ENCODE measurements at places on chromosomes 4 and X.
A peak's percentile ranks its signal among the peaks of the same experiment; 100 is the strongest.

GRCh38 chr4:36183232-36183631 lies 61.1 kb downstream of the ARAP2 start:
- no peak for DNase-seq

DNA sequence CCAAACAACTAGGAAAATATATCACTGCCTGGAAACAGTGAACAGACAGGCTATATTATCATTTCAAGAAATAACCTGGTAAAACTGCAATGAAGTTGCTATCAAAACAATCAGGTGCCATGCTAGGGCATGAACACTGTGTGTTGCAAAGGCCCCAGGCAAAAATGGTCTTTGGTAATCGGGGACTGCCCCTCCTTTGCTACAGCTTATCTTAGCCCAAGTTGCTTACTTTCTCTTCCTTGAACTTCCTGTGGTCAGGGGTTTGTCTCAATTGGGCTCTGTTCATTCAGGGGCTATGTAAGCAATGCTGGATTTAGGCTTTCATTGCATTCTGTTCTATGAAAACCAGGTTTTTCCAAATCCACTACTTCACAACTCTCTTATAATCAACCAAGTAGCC lies 30.4 kb downstream of the SCML1 start:
- DNase-seq, result no peak

GRCh38 chr4:109065006-109065405 lies 237.5 kb downstream of the COL25A1 start:
- DNase-seq, result no peak

GRCh38 chrX:17655211-17656034 lies 81.9 kb upstream of the SCML1 start:
- DNase-seq, result no peak

- no peak for DNase-seq
These were observed 25.2 kb downstream of the RWDD4 start for GRCh38 chr4:183633476-183634400.

DNA sequence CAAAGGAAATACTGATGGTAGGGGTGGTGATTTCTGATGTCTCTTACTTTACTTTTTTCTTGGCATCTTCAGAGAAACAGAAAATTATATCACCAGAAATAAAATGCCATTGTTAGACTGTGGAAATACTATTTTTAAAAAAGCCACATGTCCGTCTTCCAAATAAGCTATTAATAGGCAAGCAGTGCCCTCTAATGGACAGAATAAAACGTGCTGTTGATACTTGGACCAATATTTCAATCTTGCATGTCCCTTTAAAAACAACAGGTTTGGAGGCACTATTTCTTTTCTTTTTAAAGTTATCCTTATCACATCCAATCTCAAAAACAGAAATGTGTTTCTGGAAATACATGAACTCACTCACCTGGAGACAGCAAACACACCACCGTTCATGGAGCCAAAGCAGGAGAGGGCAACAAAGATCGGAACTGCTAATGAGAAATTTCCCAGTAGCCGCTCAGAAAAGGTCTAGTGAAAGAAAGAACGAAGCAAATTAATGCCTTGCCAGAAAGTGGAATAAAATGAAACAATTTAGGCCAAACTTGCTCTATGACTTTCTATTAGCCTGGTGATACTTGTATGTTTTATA lies 59.2 kb downstream of the SLC7A11 start:
- no peak for DNase-seq

DNA sequence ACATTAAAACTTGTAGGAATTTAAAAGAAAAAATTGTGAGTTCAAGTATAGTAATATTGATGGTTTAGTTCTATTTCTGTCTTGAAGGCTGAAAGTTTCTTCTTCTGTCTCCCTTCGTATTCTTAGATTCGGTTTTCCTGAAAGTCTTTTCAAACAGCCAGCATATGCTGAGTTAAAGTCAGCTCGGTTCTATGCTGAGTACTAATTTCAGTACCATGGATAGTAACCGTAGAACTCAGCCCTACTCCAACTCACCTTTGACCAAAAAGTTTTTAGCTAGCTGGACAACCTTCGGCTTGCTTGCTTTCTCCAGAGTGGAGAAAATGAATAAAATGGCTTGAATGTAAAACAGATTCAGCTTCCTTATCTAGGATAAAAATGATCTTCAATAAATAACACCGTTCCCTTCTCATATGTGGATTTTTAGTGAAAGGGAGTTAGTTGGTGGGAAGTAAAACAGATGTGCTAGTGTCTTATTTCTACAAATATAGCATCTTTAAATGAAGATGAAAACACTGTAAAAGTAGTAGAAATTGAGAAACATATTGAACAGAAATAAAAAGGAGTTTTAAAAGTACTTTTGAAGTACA lies 5.2 kb downstream of the POU4F2 start:
- no peak for DNase-seq

DNA sequence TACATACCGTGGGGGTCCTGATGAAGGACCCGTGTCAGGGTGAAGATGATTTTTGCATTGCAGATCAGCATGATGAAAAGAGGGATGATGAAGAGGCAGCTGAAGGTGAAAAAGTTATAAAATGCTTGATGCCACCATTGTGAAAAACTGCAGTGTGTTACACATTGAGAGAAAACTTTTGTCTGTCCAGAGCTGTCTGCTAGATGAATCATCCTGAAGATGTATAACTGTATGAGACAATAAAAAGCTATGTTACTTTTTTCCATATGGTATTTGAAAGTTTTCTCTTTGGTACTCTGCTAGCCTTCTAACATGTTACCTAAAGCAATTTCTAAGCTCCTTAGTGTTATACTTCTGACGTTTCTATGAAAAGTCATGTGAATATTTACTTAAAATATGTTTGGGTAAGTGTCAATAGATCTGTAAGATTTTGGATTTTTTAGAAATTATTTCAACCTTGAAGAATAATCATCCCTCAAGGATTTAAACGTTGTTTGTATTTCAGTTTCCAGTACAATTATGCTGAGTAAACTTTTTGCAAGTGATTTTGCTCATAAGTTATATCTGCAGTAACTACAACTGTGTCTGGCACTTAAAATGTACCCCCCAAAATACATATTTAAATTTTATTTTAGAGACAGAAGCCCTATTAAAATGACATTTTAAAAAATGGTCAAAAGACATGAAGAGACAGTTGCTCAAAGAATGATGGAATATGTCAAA lies 9.5 kb downstream of the GNRHR start:
- DNase-seq, result no peak

DNA sequence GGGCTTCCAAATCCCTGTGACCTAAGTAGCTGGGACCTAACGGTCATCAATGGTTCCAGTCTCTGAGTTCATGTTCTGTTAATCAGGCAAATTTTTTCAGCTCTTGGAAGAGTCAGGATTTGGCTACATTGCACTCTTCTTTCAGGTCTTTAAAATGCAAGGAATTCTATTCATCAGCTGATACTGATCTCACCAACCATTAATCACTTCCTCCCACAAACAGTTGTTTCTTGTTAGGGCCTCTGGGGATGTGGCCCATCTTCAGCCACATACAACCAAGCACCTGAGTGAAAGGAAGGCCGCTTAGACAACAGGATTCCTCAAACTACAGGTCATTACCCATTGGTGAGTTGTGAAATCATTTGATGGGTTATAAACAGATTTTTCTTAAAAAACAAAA lies 71.7 kb downstream of the FANCB start:
- DNase-seq, result no peak

GRCh38 chr4:87758270-87758669 lies 41.1 kb upstream of the IBSP start:
- DNase-seq, result no peak

GRCh38 chr4:101304916-101305315 lies 42.4 kb downstream of the PPP3CA start:
- DNase-seq, result no peak

- no peak for DNase-seq
These were observed 856.6 kb downstream of the CENPC start for GRCh38 chr4:66688674-66689073.

GRCh38 chrX:11438767-11439166 lies 145.6 kb downstream of the AMELX start:
- no peak for DNase-seq

- DNase-seq, result no peak
These were observed 10.0 kb downstream of the CNKSR2 start for GRCh38 chrX:21384178-21384577.

- no peak for DNase-seq
These were observed 174.8 kb upstream of the KLF3 start for GRCh38 chr4:38489011-38489861.

- DNase-seq, result no peak
These were observed 98.1 kb upstream of the C1GALT1C1 start for GRCh38 chrX:120727911-120728310.

DNA sequence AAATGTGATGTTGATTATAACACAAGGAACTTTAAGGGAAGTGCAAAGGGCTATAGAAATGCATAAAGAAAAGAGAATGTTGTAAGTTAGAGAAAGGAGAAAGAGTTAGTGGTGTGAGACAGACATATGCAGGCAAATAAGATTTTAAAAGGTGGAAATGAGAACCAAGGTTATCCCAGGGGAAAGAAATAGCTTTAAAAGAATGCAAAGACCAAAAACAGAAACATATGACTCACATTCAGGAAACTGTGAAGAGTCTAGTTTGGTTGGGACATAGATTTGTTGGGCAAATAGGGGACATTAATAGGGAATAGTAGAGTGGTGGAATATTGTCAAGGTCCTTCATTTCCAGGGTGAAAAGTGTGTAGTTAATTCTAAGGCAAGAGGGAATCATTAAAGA lies 52.4 kb downstream of the MAPK10 start:
- DNase-seq, result no peak

DNA sequence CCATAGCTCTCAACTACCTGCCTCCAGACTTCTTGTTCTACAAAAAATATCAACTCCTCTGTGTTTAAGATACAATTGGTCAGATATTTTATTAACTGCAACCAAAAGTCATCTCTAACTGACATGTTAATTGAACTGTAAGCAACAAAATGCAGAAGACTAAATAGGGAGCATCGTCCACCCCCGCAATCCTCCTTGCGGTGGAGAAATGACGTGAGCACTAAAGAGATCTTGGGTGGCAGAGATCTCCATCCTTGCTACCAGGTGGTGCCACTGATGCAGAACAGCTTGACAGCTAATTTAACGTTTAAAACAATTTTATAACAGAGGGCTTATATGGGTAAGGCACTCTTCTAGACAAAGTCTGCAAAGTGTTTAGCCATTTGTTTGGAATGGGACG lies 164.4 kb upstream of the FTHL17 start:
- DNase-seq, result no peak

GRCh38 chrX:19954335-19955096 lies 36.3 kb downstream of the BCLAF3 start:
- no peak for DNase-seq

GRCh38 chr4:181766061-181766548 lies 477.1 kb upstream of the TENM3 start:
- no peak for DNase-seq

DNA sequence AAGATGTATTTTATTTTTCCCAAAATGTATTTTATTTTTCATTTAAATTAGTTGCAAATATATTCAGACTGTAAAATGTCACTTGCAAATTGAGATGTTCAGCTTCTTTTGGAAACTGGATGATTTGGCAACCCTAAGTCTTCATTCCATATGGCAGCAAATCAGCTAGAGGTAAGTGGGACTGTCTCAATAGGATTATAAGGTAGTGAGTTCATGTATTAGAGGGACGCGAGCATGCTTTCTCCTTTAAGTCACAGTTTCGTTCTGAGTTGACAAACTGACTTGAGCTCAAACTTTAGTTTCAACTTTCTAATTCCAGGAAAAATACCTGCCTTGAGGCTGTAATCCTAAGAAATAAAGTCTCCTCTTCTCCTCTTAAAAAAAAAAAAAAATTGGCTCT lies 44.2 kb upstream of the TMEM131L start:
- no peak for DNase-seq

DNA sequence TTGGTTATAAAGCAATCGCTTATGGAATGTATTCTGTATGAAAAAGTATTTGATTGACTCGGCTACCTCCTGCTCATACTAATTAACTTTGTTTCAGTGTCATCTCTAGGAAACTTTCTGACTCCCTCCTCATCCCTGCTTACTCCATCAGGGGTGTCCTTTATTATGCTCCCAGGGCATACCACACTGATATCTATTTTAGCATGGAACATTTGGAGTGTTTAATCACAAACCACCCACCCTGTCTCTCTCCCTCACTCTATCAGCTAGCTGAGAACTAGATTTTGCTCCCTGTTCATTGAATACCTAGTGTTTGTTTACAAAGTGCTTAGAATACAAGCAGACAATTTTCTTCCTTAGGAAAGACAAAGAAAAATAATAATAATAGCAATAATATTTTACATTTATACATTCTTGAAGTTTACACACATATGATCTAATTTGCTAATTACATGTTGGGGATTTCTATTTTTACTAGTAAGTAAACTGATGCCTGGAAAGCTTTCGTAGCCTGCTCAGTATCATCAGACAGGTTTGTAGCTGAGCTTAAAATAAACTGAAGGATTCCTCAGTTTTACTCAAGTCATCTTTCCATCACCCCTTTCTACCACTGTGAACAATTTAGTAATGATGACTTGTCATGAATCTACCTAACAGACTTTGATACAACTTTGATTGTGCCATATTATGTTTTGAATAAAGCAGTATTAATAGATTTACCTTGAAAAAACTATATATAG lies 811.4 kb upstream of the HS3ST1 start:
- DNase-seq, result no peak

DNA sequence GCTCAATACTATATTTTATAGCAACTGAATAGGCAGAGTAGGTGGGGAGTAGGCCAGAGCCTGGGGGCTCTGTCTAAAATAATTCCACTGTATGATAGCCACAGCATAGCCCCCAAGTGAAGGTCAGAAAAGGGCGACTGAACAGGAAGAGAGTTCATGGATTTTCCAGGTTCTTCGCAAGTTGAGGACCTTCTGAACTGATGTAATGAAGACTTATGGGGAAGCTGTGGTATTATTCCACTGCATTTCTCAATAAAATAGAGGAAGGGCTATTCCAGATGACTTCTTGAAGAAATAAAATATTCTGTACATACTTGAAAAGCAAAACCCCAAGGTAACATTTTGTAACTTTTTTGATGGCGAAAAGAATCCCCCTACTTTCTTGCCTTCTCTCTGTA lies 231.4 kb upstream of the GPC4 start:
- DNase-seq, result no peak

GRCh38 chr4:152825336-152825735 lies 45.6 kb downstream of the ARFIP1 start:
- no peak for DNase-seq

GRCh38 chr4:181043486-181043885 lies 1199.7 kb upstream of the TENM3 start:
- no peak for DNase-seq

GRCh38 chr4:23163647-23164436 lies 471.1 kb downstream of the GBA3 start:
- DNase-seq, result no peak

DNA sequence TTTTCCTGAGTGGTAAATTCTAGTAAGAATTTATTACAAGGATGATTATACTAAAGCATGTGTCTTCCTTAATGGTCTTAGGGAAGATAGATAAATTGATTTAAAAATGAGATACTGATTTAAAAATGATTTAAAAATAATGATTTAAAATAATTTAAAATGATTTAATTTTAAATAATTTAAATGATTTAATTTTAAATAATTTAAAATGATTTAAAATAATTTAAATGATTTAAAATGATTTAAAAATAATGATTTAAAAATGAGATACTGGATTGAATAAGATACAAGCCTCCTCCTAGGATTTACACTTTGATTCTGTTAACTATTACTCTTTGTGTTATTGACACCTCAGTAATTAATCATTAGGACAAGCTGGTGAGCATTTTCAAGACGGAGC lies 59.0 kb downstream of the COX7B2 start:
- DNase-seq, result no peak

GRCh38 chr4:25440478-25441030 lies 63.5 kb downstream of the ANAPC4 start:
- no peak for DNase-seq

GRCh38 chrX:139932073-139932900 lies 566 bp downstream of the ATP11C start:
- DNase-seq, result peak; percentile 10

GRCh38 chr4:80963051-80963450 lies 67.5 kb upstream of the BMP3 start:
- DNase-seq, result no peak

All from thymus (tissue), 14 donors.